ENCODE measurements at places on chromosomes 4 and X.
A peak's percentile ranks its signal among the peaks of the same experiment; 100 is the strongest.

GRCh38 chr4:109072595-109072994 is 229.9 kb downstream of the COL25A1 start:
- DNase-seq, result no peak

DNA sequence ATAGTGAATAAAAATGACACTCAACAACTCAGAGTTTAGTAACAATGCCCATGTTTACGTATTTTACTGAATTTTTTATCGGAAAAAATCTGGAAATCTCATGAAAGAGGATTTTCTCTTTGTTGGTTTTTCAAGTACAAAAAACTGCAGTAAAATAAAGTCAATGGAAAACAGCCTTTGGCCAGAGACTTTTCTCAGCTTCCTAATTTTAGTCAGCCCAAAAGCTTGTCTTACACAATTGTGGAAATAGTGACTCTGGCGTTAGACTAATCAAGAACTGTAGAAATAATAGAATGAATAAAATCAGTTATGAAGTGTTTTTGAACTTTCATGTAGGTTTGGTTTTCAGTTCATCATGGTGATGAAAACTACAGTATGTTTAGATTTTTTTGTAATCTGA is 234.7 kb downstream of the DKK2 start:
- no peak for DNase-seq

GRCh38 chr4:16674082-16674481 is 224.4 kb downstream of the LDB2 start:
- DNase-seq, result no peak

DNA sequence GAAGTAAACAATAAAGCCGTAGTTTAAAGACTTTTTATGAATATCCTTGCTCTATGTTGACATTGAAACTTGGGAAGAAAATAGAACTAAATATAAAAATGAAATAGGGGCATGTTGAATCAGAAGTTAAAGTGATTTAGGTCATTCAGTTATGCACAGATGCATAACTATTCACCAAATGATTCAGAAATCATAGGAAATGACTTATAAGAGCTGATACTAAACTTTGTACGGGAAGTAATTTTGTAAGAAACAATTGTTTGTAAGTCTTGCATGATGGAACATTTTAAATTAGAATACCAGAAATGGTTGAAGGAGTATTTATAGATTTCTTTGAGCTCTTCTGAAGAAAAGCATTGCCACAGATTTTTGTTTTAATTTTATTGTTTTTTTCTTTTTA is 246.5 kb downstream of the CPE start:
- DNase-seq, result no peak

DNA sequence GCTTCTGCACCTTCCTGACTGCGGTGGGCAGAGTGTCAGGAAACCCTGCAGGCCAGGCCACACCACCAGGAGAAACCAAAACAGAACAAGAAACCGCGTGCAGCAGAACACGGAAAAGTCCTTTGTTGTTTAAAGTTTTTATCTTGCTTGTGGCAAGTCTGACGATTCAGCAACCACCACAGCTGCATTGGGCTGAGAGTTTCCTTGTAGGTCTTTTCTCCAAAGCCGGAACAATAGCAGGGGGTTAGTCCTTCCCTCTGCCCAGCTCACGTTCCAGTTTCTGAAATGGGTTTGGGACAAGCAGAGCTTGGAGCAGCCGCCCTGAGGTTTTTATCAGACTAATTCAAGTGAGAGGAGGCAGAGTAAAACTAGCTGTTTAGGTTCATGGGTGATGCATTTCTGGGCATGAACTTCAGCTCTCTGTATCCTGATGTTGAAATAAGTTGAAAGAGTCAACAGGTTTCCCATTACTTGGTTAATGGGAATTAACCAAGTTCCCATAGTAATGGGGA is 216.9 kb downstream of the PTTG2 start:
- no peak for DNase-seq

- no peak for DNase-seq
Measured at GRCh38 chr4:108854786-108855185, 91.9 kb upstream of the ETNPPL start.

DNA sequence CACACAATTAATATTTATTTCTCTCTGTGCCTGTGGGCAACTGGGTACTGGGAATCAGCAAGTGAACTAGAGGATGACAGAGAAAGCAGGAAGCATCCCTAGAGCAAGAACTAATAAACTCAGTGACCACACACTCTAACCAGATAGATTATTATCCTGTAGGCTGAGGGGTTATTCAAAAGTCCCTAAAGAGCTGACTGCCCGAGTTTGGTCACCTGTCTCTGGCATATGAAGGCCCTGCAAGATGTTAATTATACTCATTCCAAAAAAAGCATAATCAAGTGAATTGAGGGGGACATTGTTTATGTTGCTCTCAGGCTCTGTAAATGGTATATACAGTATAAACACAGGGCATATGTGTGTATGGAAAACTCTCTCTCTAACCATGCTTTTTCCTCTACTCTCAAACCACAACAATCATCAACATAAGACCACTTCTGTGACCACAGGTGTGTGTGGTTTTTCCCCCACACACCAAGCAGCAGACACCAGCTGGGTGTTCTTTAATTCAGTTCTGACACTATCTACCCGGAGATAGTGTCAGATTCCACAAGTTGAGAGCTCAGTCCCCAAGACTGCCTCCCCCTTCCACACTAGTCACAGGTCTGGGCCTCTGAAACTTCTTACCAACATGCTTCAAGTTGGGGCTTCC is 6.2 kb upstream of the HPSE start:
- DNase-seq, result no peak

- DNase-seq, result no peak
Measured at GRCh38 chr4:15110120-15110571, 107.9 kb downstream of the CPEB2 start.

- no peak for DNase-seq
Measured at GRCh38 chrX:14015941-14016340, 13.8 kb downstream of the GEMIN8 start.

- DNase-seq, result no peak
Measured at GRCh38 chrX:36856849-36857248, 151.3 kb upstream of the FAM47C start.

DNA sequence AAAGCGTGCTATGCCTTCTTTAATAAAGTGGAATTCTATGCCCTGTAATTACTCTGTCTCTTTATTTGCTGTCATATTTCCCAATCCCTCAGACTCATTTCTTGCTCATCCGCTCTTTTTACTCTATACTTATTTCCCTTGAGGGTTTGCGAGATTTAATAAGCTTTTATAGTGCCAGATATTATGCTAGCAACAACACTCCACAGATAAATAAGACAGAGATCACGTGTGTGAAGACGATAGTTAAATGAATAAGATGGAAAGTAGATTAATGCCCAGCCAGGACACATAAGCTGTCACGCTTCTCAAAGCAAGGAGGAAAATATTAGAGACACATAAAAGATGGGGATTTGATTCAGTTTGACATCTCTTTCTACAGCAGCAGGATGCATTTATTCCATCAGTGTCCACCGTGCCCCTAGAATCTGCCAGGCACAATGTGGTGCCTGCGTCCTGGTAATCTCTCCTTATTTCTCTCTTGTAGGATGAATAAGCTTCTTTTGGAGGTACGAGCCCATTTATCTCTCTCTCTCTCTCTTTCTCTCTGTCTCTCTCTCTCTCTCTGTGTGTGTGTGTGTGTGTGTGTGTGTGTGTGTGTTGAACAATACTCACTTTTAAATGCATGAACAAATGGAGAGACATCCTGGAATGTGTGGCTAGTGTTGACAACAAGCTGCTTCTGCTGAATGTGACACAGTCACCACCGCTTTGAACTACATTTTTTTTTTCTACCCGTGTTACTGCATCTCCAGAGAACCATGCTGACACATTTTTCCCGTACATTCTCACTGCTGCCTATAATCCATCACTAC is 48.2 kb downstream of the TMEM156 start:
- DNase-seq, result no peak

DNA sequence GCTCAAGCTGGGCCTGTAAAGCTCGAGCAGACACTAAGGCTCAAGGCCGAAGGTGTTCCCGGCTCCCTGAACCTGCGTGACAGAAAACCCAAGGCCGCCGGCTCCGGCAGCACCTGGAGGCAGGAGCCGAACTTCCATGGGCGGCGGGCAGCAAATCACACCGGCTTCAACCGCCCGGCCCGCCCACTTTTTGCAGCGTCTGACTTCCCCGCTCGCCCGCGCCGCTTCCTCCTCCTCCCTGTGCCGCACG is 940 bp upstream of the NSD2 start:
- peak; percentile 45 for DNase-seq

DNA sequence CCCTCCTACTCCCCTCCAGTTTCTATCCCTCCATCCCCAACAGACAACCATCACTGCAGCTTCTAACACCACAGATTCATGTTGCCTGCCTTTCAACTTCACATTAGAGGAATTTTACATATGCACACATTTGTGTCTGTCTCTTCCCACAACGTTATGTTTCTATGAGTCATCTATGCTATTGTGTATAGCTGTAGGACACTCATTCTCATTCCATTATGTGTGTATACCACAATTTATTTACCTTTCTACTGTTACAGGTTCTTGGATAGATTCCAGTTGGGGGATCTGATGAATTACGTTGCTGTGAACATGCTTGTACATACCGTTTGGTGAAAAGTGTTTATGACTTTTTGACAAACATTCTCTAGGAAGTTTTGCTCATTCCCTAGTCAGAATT is 58.8 kb upstream of the TRPC3 start:
- DNase-seq, result no peak

GRCh38 chr4:41718907-41719306 is 29.6 kb downstream of the PHOX2B start:
- no peak for DNase-seq

DNA sequence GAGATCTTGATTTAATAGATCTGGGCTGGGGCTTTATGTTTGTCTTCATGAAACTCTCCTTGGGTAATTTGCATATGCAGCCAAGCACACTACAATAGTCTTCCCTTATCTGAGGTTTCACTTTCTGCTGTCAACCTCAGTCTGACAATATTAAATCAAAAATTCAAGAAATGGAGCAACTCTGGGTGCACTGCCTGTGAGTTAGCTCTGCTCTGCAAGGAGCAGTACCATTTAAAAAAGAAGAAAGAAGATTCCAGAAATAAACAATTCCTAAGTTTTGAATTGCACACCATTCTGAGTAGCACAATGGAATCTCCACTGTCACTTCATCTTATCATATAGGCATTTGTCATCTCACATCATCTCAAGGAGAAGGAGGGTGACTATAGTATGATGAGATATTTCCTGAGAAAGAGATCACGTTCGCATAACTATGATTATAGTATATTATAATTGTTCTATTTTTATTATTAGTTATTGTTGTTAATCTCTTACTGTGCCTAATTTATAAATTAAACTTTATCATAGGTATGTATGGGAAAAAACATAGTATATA is 9.4 kb downstream of the FNIP2 start:
- DNase-seq, result no peak

- no peak for DNase-seq
Measured at GRCh38 chrX:140475025-140475424, 29.8 kb downstream of the SOX3 start.

GRCh38 chr4:69835766-69836165 is 24.2 kb downstream of the SULT1E1 start:
- no peak for DNase-seq

- no peak for DNase-seq
Measured at GRCh38 chrX:131874300-131874699, 148.8 kb upstream of the STK26 start.

DNA sequence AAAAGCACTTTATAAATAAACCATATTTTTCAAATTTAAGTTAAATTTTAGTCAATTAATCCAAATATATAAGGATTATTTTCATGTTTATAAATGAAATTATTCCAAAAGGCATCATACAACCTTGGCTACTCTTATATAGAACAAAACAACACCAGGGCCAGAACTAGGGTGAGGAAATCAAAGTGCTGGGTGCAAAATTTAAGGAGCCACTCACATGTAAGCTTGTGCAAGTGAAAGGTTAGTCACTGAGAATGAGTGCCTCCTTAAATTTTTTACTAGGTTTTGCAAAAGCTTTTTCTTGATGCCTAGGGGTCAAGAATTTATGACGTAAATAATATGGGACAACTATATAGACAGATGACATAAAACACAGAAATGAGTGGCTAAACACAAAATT is 83.4 kb upstream of the COX18 start:
- no peak for DNase-seq

- DNase-seq, result no peak
Measured at GRCh38 chrX:130091980-130092522, 18.2 kb downstream of the ELF4 start.

- DNase-seq, result no peak
Measured at GRCh38 chr4:30667919-30668318, 52.2 kb upstream of the PCDH7 start.

DNA sequence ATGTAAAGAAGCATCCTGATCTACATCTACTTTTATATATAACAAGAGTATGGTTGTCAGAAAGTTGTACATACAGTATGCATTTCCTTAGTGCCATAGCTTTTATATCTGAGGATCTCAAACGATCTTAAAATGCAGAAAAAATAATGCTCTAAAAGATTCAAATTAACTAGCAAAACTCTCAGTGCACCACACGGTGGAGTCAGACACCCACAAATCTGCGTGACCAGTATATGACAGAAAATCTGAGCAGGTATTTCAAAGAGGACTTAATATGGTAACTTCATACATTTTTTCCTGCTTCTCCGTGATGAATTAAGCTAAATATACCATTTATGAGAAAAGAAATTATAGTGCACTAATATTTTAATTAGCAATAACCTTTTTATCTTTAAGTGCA is 803.0 kb downstream of the DMD start:
- DNase-seq, result no peak

- DNase-seq, result no peak
Measured at GRCh38 chr4:1207157-1207470, 34.7 kb upstream of the SPON2 start.

- no peak for DNase-seq
Measured at GRCh38 chr4:90095000-90095399, 32.2 kb upstream of the CCSER1 start.

GRCh38 chr4:109967798-109968520 is 55.3 kb downstream of the EGF start:
- no peak for DNase-seq

DNA sequence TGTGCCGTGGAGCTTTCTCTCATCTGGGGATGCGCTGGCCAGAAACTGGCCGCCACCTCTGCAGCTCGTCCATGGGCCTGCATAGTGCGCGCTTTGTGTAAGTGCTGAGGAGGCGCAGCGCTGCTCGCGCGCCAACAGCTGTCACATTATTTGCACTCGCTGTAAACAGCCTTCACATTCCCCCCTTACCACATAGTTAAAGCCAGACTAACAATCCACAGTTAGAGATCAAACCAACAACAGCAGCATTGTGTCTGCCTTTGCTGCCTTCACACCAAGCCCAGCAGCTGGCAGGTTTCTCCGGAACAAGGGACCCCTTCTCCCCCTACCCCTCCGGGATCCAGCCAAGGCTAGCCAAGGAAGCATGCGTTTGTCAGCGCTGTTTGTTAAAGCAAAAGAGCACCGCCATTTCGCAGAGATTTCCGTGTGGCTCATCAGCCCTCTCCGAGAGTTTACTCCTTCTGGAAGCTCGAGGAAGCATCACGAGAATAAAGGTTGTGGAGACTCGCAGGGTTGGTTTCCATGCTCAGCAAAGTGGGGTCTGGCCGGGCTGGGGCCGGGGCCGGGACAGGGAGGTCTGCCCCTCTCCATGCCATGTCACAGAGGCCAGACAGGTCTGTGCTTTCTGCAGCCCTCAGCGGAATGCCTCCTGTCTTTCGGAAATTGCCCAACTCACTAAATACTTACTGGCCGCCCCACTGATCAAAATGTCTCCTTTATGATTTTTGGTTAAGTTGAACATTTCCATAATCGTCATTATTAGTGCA is 11.0 kb downstream of the BCOR start:
- DNase-seq, result peak; percentile 72
